ENCODE measurements at places on chromosomes 4 and X.

- no peak for DNase-seq
Observed at GRCh38 chr4:6619466-6620255, 20.8 kb upstream of the MRFAP1 start.

DNA sequence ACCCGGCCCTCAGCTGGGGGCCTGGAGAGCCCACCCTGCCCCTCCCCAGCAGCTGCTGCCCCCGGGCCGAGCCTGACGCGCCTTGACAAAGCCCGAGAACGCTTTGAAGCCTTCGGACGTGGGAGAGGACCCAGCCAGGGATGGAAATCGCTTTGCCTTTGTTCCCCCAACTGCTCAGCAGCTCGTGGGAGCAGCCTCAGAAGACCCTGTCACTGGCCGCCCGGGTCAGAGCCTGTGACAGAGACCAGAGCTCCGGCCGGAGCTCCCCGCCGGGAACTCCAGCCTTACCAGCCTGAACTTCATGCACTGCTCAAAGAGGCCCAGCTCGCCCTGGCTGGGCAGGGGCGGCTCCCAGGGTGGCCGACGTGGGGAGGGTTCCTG lies 2.6 kb upstream of the SLC6A8 start:
- DNase-seq, result no peak

DNA sequence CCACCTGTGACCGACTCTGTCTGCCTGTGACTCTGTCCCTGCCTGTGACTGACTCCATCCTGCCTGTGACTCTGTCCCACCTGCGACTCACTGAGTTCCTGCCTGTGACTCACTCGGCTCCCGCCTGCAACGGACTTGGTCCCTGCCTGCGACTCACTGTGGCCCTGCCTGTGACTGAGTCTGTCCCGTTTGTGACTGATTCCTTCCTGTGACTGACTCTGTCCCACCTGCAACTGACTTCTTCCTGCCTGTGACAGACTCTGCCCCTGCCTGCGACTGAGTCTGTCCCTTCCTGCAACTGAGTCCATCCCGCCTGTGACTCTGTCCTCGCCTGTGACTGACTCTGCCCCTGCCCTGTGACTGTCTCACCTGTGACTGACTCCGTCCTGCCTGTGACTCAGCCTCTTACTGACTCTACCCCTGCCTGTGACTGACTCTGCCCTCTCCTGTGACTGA lies 9.6 kb upstream of the UVSSA start:
- DNase-seq, result peak; percentile 17

DNA sequence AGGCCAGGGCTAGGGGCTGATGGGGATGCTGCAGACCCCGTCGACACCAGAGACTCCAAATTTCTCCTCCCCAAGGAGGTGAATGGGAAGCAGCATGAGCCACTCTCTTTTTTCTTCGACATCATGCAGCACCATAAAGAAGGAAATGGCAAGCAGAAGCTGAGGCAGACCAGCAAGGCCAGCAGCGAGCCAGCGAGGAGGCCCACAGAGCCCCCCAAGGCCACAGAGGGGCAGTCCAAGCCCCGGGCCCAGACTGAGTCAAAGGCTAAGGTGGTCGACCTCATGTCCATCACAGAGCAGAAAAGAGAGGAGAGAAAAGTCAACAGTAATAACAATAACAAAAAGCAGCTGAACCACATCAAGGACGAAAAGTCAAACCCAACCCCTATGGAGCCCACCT lies 56.1 kb downstream of the TNIP2 start:
- no peak for DNase-seq

All from stimulated activated CD8-positive, alpha-beta memory T cell treated with anti-CD3 and anti-CD28 coated beads, Interleukin-15, amount 100 ng/mL, for 24 hours (primary cell).